Hindlimb muscle (tissue), 1 donor: ENCODE measurements at places on chromosomes 1 and 21.

GRCh38 chr1:14862114-14862771 lies 263.8 kb downstream of the KAZN start:
- no peak for DNase-seq

- no peak for DNase-seq
Observed at GRCh38 chr1:41679531-41679930, 195.0 kb upstream of the EDN2 start.

DNA sequence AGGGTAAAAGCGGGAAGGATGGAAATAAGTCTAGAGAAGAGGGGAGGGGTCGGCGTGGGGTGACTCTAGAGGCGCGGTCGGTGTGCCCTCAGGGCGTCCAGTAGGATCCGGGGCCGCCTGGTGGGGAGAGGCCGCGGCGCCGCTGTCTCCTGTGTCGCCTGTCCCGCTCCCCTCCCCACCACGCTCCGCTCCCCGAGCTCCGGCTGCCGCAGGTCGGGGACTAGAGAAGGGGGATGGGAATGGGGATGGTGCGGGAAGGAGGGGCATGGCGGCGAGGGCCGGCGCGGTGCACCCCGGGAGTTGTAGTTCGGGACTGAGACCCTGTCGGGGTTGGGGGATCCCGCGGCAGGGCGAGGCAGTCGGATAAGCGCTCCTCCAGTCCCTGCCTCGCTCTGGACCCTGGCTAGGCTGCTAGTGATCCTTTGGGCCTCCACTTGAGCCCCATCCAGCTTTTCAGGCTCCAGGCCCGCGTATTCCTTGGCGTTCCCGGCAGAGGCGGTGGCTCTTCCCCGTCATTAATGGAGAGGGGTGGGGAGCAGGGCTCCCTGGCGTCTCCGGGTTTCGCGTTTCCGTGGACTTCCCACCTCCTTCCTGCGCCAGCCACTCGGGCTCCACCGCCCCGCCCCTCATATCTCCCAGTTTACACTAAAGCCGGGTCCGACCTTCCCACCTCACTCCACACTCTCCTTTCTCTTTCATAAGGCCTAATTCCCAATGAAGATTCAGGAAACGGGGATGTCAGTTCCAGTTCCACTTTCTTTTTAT lies at the start of gene ENTREP3:
Gene ENTREP3, minus strand, starts transcription at position 241 of the 765 bp plus-strand sequence. CDS start 606 bp downstream, outside the sequence.
- DNase-seq: peak; percentile 92

- no peak for DNase-seq
Observed at GRCh38 chr1:245702346-245702745, 547.6 kb downstream of the KIF26B start.

DNA sequence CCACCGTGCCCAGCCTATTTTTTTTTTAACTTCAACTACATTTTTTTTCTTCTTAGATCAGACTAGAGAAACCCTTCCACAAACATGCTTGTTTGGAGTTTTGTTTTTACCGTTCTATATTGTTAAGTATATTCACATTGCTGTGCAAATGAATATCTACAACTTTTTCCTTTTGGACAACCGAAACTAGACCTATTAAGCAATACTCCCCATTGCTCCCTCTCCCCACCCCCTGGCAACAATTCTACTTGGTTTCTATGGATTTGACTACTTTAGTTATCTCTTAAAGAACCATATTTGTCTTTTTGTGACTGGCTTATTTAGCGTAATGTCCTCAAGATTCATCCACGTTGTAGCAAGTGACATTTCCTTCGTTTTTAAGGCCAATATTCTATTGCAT lies 19.1 kb downstream of the ETNK2 start:
- no peak for DNase-seq

DNA sequence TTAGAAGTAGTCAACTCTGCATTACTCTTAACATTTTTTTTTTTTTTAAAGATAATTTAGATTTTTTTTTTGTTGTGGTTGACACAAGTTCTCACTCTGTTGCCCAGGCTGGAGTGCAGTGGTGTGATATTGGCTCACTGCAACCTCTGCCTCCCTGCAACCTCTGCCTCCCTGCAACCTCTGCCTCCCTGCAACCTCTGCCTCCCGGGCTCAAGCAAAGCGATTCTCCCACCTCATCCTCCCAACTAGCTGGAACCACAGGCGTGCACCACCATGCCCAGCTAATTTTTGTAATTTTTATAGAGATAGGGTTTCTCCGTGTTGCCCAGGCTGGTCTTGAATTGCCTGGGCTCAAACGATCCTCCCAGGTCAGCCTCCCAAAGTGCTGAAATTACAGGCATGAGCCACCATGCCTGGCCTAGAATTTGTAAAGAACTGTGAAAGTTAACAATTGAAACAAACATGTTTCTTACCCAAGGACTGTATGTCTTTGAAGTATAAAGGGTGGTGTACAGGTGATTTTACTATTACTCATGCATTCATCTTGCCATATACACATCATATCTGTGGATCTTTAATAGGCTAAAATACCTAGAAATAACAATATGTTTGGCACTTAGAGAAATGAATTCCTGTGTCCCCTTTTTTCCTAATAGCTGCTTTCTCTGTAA lies 114.7 kb downstream of the ATP5PO start:
- no peak for DNase-seq

- DNase-seq: no peak
Observed at GRCh38 chr21:35962917-35963316, 97.4 kb downstream of the SETD4 start.

DNA sequence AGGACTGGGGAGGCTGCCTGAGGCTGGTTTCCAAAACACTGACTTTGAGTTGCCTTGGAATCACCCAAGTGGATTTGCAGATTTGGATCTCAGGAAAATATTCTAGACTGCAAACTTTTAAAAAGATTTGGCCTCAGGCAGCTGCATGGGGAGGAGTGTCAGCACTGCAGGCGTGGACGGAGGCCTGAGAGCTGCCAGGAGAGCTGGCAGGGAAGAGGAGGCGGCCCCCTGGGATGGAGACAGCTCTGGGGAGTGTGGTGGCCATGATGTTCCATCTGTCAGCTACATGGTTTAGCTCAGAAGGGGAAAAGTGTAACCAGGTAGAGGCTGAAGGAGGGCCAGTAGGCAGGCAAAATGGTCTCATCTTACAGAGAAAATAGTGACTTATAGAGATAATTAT lies 72.1 kb downstream of the VPS26C start:
- DNase-seq: no peak
